ENCODE measurements at places on chromosomes 1 and 21.

DNA sequence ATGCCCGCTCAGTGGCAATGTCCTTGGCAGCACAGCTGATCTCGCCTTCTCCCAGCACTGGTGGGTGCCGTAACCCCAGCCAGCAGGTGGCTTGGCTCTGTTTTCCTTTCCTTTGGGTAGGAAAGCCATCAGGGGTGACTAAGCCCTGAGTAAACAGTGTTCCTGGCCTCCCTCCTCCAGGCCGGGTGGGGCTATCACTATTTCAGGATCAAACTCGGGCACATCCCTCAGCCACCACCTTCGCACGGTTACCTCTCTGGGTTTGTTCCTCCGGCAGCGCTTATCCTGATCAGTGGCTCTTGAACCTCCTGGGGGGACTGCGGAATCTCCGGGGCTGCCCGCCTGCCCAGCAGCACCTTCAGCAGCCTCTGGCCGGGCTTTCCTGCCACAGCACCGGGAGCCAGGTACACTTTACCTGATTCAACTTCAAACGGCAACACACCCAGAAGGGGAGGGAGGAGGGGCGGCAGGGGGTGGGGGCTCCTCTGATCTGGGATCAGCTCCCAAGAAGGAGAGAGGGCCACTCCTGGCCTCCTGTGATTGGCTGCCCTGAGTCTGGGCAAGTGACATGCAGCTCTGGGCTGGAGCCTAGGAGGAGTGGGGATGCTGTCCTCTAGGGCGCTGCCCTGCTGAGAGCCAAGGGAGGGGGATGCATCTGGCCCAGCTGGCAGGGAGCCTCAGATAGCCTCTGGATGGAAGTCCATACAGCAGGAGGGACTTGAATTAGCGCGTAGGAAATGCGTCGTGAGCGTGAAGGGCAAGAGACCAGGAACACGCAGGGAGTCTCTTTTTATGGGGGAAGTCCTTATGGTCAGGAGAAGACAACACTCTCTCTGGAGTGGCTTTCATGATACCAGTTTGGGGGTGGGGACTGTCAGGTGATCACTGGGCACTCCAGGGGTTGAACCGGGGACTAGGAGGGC lies at the start of gene ASCL5:
TSS of gene ASCL5 (minus strand) at position 353 of the 923 bp plus-strand sequence. CDS start 11,812 bp downstream, outside the sequence.
- no peak for DNase-seq

- no peak for DNase-seq
Measured at GRCh38 chr1:10064416-10065343, 31.9 kb downstream of the UBE4B start.

- peak; percentile 20 for DNase-seq
Measured at GRCh38 chr1:104294259-104294658, 544.6 kb downstream of the AMY1C start.

- DNase-seq = no peak
Measured at GRCh38 chr1:48875552-48876329, 99.0 kb upstream of the BEND5 start.

DNA sequence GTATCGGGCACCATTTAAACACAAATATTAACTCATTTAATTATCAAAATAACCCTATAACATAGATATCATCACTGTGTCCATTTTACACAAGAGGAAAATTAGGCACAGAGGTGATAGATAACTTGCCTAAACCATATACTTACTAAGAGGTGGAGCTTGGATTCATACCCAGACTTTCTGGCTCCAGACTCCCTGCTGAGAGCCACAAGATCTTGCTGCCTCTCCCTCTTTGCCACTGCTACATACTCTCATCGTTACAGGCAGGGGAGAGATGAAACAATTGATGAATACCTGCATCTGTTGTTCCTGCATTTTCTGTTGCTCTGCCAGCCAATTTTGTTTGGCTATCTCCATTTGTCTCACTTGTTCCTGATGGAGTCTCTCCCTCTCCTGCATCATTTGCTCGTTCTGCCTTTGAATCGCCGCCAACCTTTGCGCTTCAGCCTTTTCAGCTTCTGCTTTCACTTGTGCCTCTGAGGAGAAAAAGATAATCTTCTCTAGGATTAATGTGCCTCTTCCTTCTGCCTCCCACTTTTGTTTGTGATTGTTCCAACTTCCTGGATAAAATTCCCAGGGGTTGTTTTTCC lies 10.6 kb downstream of the GBP5 start:
- DNase-seq = no peak

GRCh38 chr1:58883888-58884482 lies 100.1 kb upstream of the JUN start:
- DNase-seq = no peak

DNA sequence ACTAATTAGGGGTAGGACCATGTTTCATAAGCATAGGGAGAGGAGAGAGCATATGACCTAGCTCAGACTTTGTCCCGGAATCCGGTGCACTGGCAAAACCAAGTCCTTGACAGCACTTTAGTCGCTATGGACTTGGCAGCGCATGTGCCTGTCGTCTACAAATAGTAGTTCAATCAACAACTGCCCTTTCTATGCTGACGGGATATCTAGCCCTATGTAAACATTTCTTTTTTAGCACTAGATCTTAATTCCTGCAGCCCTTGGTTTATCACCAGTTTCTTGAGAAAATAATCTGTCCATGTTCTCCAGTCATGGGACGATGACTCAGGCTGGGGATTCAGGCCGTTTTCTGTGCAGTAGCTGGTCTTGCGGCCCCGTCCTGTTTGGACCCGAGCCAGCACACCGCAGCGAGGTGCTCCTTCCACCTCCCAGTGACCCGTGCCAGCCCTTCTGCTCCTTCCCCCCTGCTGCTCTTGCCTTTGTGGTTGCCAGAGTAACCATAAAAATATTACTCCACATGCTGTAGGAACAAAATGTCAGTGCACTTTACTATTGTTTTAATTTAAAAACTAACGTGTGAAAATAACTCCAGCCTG lies 8.6 kb upstream of the MT1HL1 start:
- no peak for DNase-seq

DNA sequence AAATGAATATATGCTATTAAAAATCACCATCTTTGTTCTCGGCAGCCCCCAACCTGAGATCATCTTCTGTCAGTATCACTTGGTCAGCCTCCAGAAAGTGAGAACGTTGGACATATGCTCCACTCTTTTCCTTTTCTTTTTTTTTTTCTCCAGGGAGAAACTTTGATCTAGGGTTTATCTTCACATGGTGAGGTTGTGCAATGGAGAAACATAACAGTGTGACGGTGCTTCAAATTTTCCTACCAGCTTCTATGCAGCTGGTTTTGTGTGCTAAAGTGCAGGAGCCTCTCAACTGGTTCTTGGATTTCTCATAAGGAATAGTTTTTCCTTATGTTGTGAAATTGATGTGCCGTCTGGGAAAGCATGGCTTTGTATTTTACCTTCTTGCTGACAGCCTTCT lies 1202.9 kb downstream of the NCAM2 start:
- DNase-seq = no peak
